ENCODE measurements at places on chromosomes 3 and 15.

DNA sequence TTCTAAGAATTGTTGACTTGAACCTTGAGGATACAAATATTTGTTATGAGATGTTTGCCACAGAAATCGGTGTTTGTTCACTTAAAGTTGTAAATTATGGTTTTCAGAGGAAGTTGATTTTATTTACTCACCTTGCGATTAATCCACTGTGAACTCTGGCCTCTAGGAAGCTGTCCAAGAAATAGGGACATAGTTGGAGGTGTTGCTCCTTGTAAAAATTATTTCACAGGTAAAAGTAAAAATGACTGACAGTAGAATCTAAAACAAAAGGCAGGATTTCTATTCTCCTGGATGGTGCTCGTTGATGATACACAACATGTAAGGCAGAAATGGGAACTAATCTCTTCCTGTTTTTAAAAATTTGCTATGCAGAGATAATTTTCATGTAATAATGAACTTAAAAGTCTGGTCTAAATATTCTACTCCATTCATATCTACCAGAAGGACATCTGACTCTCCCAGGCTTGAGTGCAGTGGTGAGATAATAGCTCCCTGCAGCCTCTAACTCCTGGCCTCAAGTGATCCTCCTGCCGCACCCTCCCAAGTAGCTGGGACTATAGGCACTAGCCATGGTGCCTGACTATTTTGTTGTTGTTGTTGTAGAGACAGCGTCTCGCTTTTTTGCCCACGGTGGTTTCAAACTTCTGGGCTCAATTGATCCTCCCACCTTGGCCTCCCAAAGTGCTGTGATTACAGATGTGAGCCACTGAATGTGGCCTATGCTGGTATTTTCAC is 17.1 kb upstream of the LZTFL1 start:
- no peak for DNase-seq

GRCh38 chr3:21682206-21682605 is 68.8 kb downstream of the ZNF385D start:
- no peak for DNase-seq

- DNase-seq = no peak
Measured at GRCh38 chr15:68608206-68608843, 29.5 kb downstream of the CORO2B start.

GRCh38 chr15:48630245-48630644 is 15.3 kb downstream of the FBN1 start:
- no peak for DNase-seq

- DNase-seq = no peak
Measured at GRCh38 chr15:101179341-101180153, 72.3 kb downstream of the CHSY1 start.

DNA sequence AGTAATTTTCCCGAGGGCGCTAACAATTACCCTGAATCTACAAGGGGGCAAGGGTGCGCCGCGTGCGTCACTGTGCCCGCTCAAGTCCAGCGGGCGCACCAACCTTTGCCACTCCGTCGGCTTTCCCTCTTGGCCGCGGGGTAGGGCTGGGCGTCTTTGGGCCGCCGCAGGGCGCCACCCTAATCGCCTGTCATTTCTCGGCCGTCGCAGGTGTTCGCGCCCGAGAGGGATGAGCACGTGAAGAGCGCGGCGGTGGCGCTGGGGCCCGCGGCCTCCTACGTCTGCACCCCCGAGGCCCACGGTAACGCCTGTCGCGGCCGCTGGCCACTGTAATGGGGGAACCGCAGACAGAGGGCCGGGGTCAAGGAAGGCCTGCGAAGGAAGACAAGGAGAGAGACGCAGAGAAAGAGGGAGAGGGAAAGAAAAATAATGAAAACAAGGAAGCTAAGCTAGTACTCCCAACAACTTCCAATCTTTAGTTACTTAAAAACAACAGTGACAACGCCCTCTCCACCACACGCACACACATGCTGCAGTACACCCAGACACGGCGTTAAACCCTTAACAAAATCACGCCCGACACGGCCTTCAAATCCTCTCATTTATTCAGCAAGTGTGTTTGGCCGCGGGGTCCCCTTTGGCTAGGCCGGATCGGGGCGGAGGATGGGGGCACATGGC is 3.8 kb downstream of the SKOR1 start:
- DNase-seq = no peak

DNA sequence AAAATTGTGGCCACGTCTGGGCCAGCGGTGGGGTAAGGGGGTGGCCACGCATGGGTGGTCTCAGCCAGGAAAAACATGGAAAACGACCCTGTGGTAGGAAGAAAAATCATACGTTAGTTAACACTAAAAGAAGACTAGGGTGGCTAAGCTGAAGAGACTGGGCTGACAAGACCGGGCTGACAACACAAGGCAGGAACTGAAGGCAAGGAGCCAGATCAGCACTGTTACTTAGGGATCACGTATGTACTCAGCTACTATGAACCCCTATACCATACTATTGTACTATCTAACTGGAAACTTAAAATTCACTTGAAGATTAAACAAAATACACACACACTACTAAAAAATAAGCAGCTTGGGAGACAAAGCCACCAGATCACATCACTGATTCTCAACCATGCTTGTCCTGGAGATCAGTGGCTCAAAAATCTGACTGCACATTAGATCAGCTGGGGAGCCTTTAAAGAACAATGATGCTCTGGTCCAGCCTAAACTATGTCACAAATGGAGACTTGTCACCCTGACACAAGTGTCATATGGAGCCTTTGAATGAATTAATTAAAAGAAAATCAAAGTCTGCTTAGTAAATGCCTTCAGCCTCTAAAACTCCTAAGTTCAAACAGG is 442.2 kb downstream of the SHQ1 start:
- DNase-seq = no peak

GRCh38 chr15:95286352-95286880 is 1044.1 kb upstream of the NR2F2 start:
- no peak for DNase-seq

- DNase-seq = no peak
Measured at GRCh38 chr3:87798567-87798947, 260.2 kb downstream of the CGGBP1 start.

- DNase-seq = no peak
Measured at GRCh38 chr3:62795978-62796657, 79.1 kb downstream of the CADPS start.

DNA sequence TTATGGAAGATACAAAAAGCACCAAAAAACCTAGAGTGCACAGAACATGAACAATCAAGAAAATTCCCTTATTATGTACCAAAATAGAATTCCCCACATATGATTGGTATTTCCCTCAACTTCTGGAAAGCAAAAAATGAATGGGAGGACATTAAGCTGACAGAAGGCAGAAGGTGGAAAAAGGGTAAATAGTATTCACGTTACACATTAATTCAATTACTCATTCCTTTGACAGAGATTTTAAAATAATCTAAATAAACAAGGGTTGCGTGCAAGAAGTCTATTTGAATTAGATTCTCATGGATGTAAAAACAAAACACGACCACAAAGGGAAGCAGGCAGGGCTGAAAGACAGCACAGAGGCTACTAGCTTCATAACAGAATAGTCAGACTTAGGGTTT is 260.5 kb upstream of the ZPLD1 start:
- no peak for DNase-seq

DNA sequence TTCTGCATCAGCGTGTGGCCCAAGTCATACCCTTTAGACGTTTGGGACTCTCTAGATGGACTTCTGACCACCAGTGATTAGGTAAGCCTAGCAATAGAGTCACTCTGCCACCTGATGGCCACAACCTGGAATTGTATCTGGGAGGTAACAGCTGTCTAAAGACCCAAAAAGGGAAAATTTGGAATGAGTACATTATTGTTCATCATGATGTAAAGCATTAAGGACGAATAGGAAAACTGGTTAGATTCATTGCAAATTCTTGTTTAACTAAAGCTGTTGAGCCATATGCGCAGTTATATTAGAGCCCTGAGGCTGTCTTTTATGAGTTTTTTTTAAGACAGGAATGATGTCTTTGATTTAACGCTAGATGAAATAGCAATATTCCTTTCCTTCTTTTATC is 63.6 kb downstream of the FAM81A start:
- DNase-seq = peak; percentile 24

DNA sequence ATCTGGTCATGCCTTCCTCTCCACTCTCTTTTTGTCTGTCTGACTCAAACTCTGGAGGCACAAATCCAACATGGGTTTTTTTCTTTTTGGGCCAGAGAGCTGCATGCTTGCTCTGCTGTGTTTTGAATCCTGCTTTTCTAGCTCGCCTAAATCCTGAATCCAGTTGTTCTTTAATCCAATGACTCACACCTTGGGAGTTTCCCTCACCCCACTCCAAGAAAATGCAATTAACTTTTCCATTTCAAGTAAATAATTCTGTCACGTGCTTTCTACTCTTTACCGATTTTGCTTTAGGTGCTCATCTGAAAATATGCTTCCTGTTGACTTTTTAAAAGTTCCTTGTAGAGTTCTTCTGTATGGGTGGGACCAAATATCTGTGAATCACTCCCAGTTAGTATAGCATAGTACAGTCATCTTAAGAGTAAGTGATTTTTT is 47.6 kb downstream of the SLMAP start:
- no peak for DNase-seq

DNA sequence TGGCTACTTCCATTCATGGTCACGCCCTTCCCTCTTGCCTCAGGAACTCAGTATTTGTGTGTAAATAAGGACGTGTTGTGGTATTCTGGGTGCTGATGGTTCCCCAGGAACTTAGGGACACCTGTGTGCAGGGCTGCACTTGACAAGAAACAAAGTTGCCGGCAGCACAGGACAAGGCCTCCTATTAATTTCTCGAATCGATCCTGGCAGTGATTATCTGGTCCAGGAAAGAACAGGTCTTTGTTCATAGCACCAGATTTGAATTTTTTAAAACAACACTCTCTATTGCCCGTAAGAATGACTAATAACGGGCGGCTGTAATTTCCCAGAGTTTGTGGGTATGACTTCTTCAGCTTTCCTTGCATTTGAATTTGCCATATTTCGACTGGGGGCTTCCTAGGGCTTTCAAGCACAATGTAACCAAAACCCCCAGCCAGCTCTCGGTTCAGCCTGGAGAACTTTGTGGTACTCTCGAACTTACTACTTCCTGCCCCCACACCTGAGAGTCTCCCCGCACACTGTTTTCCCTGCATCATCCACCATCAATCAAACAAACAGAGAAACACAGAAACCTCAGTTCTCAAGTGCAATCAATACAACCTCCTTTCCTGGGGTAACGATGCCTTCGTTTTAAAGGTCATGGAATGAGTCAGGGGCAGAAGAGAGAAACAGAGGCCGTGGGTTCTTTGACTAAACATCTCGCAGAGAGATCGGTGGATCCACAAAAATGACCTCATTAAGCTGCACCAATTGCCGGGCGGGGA is 241.7 kb upstream of the ICE2 start:
- peak; percentile 10 for DNase-seq
